ENCODE measurements at places on chromosomes 2 and 18.
A peak's percentile ranks its signal among the peaks of the same experiment; 100 is the strongest.

DNA sequence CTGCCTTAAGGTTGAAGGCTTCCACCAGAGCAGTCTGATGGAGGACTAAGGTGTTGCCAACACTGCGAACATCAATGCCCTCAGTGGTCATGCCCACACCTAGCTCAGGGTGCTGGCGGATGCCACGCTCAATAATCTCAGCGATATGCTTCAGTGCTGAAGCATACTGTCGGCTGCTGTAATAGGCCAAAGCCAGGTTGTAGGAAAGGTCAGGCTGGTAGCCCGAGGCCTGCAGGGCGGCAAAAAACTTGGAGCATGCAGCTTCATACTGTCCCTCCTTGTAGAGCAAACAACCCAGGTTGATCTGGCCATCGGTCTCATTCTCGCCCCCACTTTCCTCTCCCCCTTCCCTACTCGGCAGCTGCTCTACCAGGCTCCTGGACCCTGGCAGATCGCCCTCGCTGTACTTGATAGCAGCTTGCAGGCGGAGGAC lies 159.4 kb downstream of the AGPS start:
- no peaks in the 10 kb centered on the region for H3K27me3 ChIP-seq
- DNase-seq = peak; percentile 55
- H3K36me3 ChIP-seq = no peaks in the 10 kb centered on the region
- H3K27ac ChIP-seq = no peak overlapping the region
- H3K4me1 ChIP-seq = peaks cover 5% of the 10 kb centered on the region
- H3K4me3 ChIP-seq = peak overlapping the region; percentile 66

DNA sequence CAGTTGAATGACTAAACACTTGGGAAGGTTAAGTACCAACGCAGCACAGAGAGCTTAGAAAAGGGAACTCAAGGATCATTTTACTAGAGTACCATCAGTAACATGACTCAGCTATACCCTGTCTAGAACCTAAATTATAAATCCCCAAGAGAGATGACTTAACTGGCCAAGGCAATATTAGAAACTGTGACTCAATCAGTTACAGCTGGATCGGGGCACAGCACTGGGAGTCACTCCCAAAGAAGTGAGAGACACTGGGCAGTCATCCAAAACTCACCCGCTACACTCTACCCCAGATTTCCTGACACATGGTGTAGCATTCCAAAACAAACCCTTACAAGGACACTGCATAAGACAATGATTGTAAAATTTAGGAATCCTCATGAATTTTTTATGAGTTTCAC lies 17.7 kb downstream of the IWS1 start:
- H3K4me3 ChIP-seq = no peak overlapping the region
- peak overlapping the region; percentile 31 for H3K27ac ChIP-seq
- peaks cover 5% of the 10 kb centered on the region for H3K36me3 ChIP-seq
- H3K27me3 ChIP-seq = no peaks in the 10 kb centered on the region

DNA sequence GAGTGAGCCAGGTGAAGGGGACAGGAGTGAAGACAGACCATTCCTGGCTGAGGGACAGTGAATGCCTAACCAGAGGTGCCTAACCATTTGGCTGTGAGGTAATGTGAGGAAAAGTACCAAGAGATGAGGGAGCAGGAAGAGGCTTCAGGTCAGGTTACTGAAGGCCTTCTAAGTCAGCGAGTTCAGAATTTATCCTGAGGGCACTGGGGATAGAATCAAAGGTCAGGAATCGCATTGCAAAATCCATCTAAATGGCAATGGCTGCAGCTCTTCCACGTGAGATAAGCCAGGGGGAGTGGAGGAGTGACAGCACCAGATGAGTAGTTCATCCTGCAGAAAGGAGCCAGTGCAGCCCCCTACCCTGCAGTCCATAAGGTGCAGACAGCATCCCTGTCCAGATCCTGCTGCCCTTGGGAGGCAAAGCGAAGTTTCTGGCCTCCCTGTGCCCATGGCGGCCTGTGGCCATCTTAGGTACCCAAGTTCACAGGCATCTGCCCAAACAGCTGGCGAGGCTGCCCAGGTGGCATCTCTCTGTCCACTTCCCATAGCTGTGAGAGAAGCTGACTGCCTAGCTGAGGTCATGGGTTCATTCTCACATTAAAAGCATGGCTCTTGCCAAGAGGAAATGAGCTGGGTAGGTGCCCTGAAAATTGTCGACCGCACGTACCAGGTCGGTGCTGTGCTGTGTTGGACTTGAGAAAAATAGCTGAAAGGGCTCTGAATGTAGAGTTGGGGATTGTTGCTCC lies 49.5 kb downstream of the CYP27C1 start:
- H3K27me3 ChIP-seq = no peaks in the 10 kb centered on the region
- H3K4me3 ChIP-seq = no peak overlapping the region
- H3K27ac ChIP-seq = peak overlapping the region; percentile 14
- no peaks in the 10 kb centered on the region for H3K36me3 ChIP-seq

DNA sequence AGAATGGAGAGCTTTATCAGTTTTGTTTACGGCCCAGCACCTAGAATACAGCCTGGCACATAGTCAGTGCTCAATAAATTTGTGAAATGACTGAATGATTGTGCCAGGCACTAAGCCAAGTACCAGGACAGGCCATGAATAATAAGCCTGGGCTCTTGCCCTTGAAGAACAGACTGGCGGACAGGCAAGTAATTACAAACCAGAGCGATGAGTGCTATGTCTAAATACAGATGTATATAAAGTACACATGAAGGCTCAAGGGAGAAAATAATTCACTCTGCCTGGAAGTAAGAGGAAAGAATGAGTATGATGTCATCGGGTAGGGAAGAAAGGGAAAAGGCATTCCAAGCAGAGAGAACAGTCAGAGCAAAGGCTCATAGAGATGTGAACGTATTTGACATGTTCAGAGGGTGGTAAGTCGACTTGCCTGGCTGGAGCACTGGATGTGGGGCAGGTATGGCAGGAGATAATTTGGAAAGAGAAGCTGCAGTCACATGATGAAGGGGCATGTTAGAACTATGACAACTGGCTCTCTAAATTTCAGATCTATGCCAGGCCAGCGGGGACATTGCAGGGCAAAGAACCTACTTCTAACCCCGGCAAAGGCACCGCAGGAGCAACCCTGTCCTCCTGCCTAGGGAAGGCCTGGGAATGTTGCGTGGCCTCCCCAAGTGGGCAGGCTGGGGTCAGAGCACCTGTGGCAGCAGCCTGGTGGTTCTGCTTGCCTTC lies 119.1 kb upstream of the STPG4 start:
- no peak for DNase-seq
- no peak overlapping the region for H3K27ac ChIP-seq
- no peaks in the 10 kb centered on the region for H3K36me3 ChIP-seq
- no peaks in the 10 kb centered on the region for H3K27me3 ChIP-seq
- H3K4me3 ChIP-seq = no peak overlapping the region

- no peaks in the 10 kb centered on the region for H3K4me1 ChIP-seq
- H3K27me3 ChIP-seq = no peaks in the 10 kb centered on the region
Observed at GRCh38 chr2:72638600-72639211, 187.1 kb downstream of the EXOC6B start.

DNA sequence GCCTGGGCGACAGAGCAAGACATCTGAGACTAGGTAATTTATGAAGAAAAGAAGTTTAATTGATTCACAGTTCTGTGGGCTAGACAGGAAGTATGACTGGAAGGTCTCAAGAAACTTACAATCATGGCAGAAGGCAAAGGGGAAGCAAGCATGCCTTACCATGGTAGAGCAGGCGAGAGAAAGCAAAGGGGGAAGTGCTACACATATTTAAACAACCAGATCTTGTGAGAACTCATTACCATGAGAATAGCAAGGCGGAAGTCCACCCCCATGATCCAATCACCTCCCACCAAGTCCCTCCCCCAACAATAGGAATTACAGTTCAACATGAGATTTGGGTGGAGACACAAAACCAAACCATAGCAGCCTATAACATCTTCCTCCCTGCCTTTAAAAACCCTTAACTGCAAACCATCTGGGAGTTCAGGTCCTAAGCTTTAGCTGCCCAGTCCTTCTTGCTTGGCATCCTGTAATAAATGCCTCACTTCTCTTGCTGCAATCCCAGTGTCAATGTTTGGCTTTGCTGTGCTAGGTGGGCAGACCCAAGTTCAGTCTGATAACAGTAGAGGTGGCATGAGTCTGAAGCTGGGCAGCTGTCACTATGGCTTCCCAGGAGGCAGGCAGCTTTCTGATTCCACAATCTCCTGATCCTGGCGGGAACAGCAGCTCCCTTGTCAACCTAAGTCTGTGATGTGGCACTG lies 11.2 kb upstream of the SP5 start:
- H3K36me3 ChIP-seq = no peaks in the 10 kb centered on the region
- H3K27ac ChIP-seq = no peak overlapping the region
- H3K4me3 ChIP-seq = no peak overlapping the region
- H3K27me3 ChIP-seq = no peaks in the 10 kb centered on the region
- DNase-seq = no peak
- no peaks in the 10 kb centered on the region for H3K4me1 ChIP-seq

GRCh38 chr2:10079870-10080535 lies at the start of gene CYS1:
Gene CYS1 (minus strand): TSS chr2:10080411. CDS start chr2:10080223, 188 bp downstream.
- DNase-seq = no peak
- peaks cover 2% of the 10 kb centered on the region for H3K27me3 ChIP-seq
- no peaks in the 10 kb centered on the region for H3K4me1 ChIP-seq
- no peaks in the 10 kb centered on the region for H3K36me3 ChIP-seq

GRCh38 chr2:63888490-63889402 lies 47.0 kb downstream of the UGP2 start:
- H3K27ac ChIP-seq = no peak overlapping the region
- peaks cover 5% of the 10 kb centered on the region for H3K4me1 ChIP-seq
- no peak overlapping the region for H3K4me3 ChIP-seq
- no peaks in the 10 kb centered on the region for H3K27me3 ChIP-seq
- peak; percentile 45 for DNase-seq
- H3K36me3 ChIP-seq = peaks cover 78% of the 10 kb centered on the region

DNA sequence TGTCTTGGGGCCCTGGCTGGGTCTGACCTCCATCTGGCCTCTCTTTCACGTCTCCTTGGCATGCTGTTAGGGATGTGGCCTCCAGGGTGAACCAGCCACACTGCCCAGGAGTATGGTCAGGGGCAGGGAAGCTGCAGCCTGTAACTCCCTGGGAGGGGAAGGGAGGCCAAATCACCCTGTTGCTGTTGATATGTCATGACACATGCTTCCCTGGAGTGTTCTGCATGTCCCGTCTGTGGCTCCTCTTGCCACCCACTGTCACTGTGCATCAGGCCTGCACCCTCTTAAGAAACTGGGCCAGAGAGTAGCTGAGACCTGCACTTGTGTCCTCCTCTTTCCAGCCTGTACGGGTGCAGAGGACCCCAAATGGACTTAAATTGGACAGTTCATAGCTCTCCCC lies 221.3 kb downstream of the FHOD3 start:
- H3K27me3 ChIP-seq = no peaks in the 10 kb centered on the region
- H3K4me3 ChIP-seq = no peak overlapping the region
- no peaks in the 10 kb centered on the region for H3K36me3 ChIP-seq
- H3K4me1 ChIP-seq = no peaks in the 10 kb centered on the region
- DNase-seq = no peak
- no peak overlapping the region for H3K27ac ChIP-seq

GRCh38 chr2:30666266-30666874 lies 140.9 kb downstream of the CAPN13 start:
- no peaks in the 10 kb centered on the region for H3K36me3 ChIP-seq
- no peak overlapping the region for H3K27ac ChIP-seq
- H3K4me3 ChIP-seq = no peak overlapping the region

- H3K36me3 ChIP-seq = no peaks in the 10 kb centered on the region
- H3K27ac ChIP-seq = no peak overlapping the region
- no peak overlapping the region for H3K4me3 ChIP-seq
Observed at GRCh38 chr2:152571048-152571766, 146.1 kb downstream of the PRPF40A start.

- H3K36me3 ChIP-seq = no peaks in the 10 kb centered on the region
- no peaks in the 10 kb centered on the region for H3K4me1 ChIP-seq
- no peaks in the 10 kb centered on the region for H3K27me3 ChIP-seq
- H3K27ac ChIP-seq = no peak overlapping the region
- peak; percentile 16 for DNase-seq
Observed at GRCh38 chr2:126899616-126900185, 1.0 kb downstream of the TEX51 start.

DNA sequence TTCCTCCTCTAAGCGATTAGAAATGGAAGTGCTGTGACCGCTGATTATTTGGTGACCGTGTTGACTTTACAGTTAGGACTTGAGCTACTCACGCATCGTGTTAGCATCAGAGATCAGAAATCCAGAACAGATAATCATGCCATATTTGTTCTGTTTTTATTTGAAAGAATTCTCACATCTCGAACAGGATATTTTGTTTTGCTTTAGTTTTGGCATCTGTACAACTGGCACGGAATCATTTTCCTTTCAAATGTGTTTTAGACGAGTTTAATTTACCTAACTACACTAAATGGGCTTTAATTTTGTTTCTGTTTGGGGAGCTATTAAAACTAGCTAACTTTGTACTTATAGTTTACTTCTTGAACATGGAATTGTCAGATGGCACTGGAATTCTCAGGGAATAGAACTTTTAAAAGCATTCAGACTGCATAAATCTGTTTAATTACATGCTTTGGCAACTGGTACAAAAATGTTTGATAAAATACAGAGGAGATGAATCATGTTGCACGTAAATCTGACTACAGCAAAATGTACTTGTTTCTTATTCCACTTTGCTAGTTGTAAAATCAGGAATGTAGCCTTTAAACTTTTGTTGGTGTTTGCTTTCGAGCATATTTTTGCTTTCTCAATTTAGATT lies 1.4 kb downstream of the ITPRID2 start:
- H3K36me3 ChIP-seq = peaks cover 1% of the 10 kb centered on the region
- no peaks in the 10 kb centered on the region for H3K27me3 ChIP-seq
- H3K4me3 ChIP-seq = peak overlapping the region; percentile 81

DNA sequence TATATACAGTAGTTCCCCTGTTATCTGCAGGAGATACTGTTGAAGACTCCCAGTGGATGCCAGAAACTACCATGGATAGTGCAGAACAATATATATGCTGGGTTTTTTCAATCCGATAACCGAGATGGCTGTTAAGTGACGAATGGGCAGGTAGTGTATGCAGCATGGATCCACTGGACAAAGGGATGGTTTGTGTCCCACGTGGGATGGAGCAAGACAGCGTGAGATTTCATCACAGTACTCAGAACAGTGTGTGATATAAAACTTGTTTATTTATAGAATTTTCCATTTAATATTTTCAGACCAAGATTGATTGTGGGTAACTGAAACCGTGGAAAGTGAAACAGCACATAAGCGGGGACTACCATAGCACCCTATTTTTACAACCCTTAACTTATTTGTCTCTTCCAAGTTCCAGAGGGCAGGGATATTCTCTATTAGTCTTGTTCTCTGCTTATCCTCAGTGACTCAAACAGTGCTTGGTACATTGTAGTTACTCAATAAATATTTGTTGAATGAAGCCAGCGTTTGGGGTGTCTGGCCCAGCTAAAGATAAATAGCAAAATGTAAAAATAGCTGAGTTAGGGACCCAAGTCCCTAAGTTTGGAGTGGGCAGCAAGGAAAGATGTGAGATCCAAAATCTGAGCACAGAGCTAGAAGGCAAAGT lies 50.0 kb downstream of the RHBDD1 start:
- H3K4me3 ChIP-seq = no peak overlapping the region
- no peak overlapping the region for H3K27ac ChIP-seq
- no peak for DNase-seq
- H3K27me3 ChIP-seq = no peaks in the 10 kb centered on the region

DNA sequence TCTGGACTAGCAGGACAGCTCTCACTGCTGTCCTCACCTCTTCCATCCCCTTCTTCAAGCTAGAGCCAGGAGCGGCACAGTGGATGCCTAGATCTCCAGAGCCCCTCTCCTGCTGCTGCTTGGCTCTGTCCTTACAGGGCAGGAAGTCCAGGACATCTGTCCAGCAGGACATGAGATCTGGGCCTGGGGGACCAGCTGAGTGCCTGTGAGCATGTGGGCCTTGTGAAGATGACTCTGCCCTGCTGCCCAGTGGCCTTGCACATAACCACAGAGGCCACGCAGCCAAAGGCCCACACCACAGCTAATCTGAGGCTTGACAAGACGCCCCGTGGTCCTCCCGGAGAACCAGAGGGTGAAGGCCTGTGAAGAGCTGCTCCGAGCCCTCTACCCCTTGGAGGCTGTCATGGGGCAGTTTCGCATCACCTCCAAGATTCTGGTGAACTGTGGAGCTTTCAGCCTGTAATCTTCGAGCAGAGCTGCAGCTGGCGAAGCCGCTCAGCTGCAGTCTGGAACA lies 516.7 kb upstream of the HS6ST1 start:
- no peak overlapping the region for H3K27ac ChIP-seq
- no peak for DNase-seq
- H3K27me3 ChIP-seq = no peaks in the 10 kb centered on the region
